Left colon (tissue), 2 donors: ENCODE measurements at places on chromosomes 3 and 15. TPM values are rescaled to one million over a fixed set of nuclear protein-coding genes. Genes with fewer than 3 reads are reported as not detected.

LRRK1 gene
- total RNA-seq: 52.7 TPM

IDH2 gene
- 185 TPM for total RNA-seq

GABRB3 gene
- 2.5 TPM for total RNA-seq

EFCC1 gene
- 1.7 TPM for total RNA-seq

TMEM108 gene
- 0.40 TPM for total RNA-seq

GOLGA6L6 gene
- not detected for total RNA-seq

GRCh38 chr3:195583831-195584542, at the start of gene APOD:
Gene APOD, minus strand, starts transcription at chr3:195583940. Its CDS starts 4,479 bp downstream, at chr3:195579461.
- peak; percentile 64 for DNase-seq

DNA sequence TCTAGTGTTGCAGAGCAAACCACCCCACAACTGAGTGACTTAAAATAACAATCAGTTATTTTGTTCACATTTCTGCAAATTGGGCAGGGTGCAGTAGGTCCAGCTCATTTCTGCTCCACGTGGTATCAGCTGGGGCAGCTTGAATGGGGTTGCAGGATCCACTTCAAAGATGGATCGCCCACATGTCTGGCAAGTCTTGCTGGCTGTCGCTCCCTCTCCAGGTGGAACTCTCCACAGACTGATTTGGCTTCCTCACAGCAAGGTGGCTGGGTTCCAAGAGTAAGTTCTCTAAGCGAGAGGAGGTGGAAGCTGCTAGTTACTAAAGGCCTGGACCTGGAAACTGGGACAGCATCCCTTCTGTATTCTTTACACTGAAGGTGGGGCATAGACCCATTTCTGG, 213.3 kb downstream of the SLC9A9 start:
- peak; percentile 55 for DNase-seq

GRCh38 chr3:115790759-115791158, 167.4 kb downstream of the GAP43 start:
- no peak for DNase-seq

GOLGA6B gene
- not detected for total RNA-seq

GRCh38 chr3:72245183-72245811, 460.3 kb upstream of the PROK2 start:
- DNase-seq: peak; percentile 19

- DNase-seq: no peak
Measured at GRCh38 chr3:8266730-8267131, 234.9 kb upstream of the LMCD1 start.

- DNase-seq: no peak
Measured at GRCh38 chr3:10992017-10992942, at the start of gene SLC6A1. Gene SLC6A1, plus strand, starts transcription at chr3:10992748. Its CDS starts 24,464 bp downstream, at chr3:11017212.

MAP6D1 gene
- 1.3 TPM for total RNA-seq
